ENCODE measurements at places on chromosomes 12 and 14.

- no peak for DNase-seq
Observed at GRCh38 chr12:25970916-25971653, 12.6 kb downstream of the RASSF8 start.

GRCh38 chr14:51424041-51424440 lies 184.0 kb downstream of the TMX1 start:
- DNase-seq: no peak

- DNase-seq: peak; percentile 78
Observed at GRCh38 chr12:52156311-52156710, 35.5 kb downstream of the KRT80 start.

DNA sequence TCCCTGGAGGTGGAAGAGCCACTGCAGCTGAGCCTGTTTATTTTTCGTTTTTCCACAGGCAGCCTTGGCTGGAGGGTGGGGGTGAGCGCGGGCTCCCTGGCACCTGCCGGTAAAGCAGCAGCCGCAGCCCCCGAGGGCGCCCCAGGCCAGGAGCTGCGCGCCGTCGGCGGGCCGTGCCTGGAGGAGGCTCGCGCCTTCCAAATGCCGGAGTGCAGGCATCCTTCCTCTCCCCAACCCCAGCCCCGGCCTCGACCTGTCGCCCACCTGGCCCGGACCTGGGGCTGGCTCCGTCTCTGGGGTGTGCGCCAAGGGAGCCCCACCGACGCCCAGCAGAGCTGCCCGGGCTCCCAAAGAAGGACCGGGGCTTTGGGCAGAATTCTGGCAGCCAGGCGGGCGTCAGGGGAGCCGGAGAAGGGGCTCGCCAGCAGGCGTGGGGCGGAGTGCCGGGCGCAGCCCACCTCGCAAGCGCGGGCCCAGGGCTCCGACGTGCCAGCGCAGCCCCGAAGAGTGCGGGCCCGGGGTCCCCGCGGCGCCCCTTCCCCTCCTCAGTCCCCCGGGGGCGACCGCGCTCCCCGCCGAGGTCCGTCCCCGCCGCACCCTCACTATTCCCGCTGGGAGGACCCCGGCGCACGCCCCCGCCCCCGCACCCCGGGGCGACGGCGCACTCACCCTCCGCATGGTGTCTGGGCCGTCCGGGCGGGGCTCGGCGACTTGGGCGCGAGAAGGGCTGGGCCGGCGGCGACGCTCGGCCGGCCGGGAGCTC lies 130.3 kb downstream of the NDUFA12 start:
- no peak for DNase-seq

DNA sequence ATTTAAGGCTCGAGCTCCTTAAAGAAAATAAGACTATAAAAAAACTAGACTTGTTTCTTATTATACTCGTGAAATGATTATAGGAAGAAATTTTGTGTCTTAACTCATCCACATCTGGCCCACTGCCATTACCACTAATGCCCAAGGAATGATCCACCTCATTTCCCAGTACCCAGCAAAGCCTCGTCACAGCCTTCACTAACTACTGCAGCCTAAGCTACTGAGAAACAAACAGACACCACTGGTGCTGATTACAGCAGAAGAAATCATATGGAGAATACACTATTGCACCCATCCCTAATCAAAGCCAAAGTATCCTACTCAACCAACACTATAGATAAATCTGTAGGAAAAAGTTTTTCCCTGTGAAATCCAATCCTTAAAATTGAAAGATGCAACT lies 205.3 kb upstream of the NAV3 start:
- peak; percentile 95 for DNase-seq

GRCh38 chr14:61106271-61106958 lies 125.4 kb downstream of the SLC38A6 start:
- no peak for DNase-seq

DNA sequence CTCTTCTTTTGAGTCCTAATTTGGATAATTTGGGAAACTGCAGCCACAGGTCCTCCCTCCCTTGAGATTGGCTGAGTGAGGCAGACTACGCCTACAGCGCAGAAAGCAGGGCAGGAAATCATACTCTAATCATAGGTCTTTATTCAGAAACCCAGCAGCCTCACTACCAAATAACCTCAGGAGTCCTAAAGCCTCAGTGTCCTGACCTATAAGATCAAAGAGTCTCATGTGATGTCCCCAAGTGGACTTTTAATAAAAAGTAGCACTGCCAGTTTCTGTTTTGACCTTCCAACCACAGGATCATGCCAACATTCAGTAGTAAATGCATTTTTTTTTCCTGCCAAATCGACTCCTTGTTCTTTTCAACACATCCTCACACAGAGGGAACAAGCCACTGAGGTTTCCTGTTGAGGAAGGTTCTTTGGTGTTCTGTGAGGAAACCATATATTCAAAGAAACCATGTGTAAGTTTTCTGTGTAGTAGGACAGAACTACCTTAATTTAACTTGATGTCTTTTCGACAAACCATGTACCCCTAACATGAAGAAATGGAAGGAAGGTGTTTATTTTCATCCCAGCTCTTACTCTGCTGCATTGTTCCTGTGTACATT lies 72.2 kb downstream of the VCPKMT start:
- DNase-seq: peak; percentile 32

GRCh38 chr12:118259079-118259478 lies 113.6 kb downstream of the TAOK3 start:
- DNase-seq: peak; percentile 65

DNA sequence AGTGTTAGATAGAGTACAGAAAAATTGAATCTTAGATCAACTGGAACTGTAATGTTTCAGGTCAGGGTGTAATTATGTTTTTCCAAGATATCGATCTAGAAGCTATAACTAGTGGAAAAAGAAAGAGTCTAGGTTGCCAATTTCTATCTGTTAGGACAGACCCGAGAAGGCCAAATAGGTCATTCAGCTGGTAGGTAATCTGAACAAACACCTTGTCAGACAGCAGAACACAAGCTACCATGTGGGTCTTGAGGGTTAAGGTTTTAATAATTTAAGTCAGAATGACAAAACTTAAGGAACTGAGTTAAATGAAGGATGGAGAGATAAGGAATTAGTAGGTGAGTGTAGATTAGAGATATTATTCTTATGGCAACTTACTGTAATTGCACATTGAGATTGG lies 44.9 kb upstream of the KCNMB4 start:
- no peak for DNase-seq

DNA sequence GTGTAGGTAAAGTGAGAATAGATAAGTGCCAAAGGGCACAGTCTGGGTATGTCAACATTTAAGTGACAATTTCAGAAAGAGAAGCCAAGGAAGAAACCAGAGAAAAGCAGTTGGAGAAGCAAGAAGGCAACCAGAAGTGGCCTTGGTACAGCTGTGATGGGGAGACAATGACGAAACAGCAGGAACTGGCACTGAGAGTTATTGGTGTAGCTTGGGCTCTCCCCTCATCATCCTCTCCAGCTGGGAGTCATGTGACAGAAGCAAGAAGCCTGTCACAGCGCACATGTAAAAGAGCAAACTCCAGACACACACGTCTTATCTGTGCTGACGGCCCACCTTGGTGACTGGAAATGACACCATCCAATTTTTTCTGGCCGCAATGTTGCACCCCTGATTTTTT lies 203.3 kb upstream of the NUDT4 start:
- DNase-seq: no peak

GRCh38 chr14:61656341-61656740 lies 39.0 kb upstream of the HIF1A start:
- peak; percentile 19 for DNase-seq

DNA sequence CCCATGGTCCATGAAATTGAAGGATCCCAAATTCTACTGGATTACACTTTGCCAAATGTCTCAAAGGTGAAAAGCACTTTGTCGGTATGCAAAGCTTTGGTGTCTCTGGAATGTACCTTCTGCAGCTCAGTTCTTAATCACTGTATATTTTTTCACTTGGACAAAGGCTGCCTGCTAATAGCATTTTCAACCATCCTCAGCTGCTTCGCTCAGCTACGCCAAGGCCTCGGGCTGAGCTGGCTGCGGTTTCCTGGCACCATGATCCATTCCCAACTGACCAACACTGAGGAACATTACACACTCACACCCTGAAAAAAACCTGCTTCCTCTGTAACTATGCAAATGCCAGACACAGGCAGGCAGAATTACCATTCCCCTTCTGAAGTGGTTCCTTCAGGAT lies 335.2 kb downstream of the DPF3 start:
- peak; percentile 96 for DNase-seq

GRCh38 chr12:38662829-38663228 lies 242.6 kb downstream of the CPNE8 start:
- no peak for DNase-seq

DNA sequence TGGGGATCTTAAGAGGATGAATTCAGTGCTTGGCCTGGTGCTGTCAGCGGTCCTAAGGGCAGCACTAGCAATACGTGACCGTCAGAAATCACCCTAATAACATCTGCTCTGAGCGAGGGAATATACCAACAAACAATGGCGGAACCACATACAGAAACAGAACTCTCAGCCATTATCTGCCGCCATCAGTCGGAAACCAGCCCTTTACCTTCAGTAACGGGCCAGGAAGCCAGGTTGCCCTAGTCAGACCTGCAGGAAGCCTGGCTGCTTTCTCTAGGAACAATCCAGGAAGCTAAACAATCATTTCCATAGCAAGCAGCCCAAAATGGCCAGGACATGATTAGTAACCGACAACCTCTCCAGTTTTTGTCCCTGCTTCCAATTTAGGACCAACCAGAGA lies 5.6 kb downstream of the CDCA4 start:
- DNase-seq: no peak

Measured in M059J (cell line).